ENCODE measurements at places on chromosomes 3 and 15.
A peak's percentile ranks its signal among the peaks of the same experiment; 100 is the strongest.

GRCh38 chr3:130688015-130688688, 58.5 kb downstream of the PIK3R4 start:
- no peak for DNase-seq

GRCh38 chr3:152190636-152191183, 78.0 kb upstream of the MBNL1 start:
- no peak for DNase-seq

GRCh38 chr3:128504963-128505730, 12.1 kb upstream of the GATA2 start:
- DNase-seq, result no peak

DNA sequence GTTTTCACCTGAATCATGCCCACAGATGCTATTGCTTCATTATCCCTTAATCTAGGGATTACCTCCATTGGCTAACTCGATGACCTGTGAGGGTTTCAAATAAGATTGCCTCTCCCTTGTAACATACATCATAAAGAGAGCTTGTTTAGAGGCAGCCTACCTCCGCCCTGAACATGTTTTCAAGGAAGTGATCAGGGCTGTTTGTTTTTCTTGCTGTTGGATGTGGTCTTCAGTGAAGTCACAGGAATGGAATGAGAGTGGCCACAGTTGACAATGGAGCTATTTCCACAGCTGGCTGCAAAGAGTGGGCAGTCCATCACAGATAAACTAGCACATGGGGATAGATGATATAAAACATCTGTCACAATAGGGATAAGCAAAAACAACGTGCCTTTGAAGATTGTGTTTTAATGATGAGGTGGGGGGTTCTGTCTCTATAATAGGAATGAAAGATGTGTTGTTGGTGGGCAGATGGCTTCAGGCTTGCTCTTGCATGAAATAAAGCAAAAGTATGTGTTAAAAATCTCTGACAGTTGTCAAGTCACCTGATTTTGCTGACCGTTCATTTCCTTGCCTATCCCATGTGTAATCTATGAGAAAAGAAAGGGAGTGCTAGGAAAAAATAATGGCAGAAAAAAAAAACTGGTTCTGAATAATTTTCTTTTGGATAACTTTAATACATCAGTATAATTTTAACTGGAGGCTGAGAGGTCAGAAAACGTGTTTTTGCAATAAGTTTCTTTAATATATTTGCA, 642.3 kb downstream of the RBMS3 start:
- DNase-seq, result no peak

- DNase-seq, result peak; percentile 42
These were observed 48.7 kb downstream of the BSN start for GRCh38 chr3:49602877-49603411.

DNA sequence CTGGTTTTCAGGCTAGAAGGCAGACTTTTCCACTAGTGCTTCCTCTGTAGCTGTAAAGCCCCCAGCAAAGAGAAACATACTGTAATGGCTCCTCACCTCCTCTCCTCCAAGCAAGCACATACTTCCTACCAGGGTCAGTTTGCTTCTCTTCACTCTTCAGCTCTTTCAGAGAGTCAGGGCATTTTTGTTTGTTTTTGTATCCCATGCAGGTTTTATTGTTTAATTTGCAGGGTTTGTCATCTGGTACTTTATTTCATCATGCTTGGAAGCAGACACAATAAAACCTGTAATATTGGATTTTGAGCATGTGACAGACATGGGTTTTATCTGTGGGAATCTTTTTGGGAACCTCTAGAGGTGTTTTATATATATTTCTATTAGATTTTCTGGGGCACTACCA, 753.3 kb upstream of the ROBO1 start:
- DNase-seq, result no peak

GRCh38 chr15:49901321-49901720, 217.7 kb downstream of the ATP8B4 start:
- DNase-seq, result no peak

DNA sequence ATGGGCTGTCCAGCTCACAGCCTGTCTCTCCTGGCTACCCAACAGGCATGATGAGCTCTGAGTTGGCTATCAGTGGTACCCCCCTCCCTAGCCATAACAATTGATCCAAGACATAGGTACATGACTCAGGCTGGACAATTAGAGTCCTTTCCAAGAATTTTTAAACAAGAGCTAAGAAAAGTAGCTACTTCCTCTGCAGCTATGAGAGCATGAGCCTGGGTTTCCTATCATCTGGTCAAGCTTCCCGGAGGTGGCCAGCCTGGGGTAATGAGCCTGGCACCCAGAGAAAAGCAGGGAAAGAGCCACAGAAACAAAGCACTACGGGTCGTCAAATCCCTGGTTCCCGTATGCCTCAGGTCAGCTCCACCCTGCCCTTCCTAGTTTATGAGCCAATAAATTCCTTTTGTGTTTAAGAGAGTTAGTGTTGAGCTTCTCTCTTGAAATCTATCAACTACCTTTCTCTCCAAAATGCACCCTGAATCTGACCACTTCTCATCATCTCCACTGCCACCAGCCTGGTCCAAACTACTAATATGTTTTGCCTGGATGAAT, 2.3 kb upstream of the SLC51B start:
- DNase-seq, result no peak

- DNase-seq, result no peak
These were observed 52.7 kb downstream of the OTOL1 start for GRCh38 chr3:161549261-161549660.

DNA sequence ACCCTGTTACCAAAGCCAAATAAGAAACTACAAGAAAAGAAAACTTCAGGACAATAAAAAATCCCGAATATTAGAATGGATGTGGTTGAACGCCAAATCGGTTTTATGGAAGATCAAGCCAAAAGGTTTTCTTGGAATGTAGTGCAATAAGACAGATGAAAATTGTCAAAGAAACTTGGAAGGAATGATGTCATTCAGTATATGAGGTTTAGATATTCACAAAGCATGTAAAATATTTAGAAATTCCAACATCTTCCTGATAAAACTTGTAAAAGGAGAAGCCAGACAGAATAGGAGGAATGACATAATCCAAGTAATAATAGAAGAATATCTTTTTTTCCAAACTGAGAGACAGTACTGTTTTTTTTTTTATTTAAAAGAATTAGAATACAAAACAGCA, 130.3 kb upstream of the ZPLD1 start:
- DNase-seq, result no peak

GRCh38 chr15:83243634-83244033, 36.0 kb upstream of the HDGFL3 start:
- no peak for DNase-seq

DNA sequence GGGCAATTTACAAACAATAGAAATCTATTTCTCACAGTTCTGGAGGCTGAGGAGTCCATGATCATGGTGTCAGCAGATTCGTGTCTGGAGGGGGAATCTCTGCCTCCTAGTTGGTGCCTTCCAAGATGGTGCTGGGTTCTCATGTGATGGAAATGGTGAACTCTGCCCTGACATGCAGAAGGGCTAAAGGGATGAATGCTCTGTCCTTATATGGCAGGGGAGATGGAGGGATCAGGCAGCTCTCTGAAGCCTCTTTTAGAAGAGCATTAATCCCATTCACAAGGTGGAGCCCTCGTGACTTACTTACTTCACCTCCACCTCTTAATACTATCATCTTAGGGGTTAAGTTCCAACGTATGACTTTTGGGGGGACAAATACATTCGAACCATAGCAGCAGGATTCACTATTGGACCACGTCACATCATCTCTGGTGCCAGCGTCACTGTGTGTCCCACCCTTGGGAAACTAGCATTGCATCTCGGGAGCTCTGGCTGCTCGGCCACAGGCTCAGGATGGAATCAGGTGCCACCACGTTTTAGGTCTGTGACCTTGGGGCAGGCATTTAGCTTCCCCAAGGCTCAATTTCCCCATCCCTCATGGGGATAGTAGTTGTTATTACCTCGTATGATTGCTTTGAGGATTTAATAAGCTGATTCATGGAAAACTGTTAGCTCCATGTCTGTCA, 53.0 kb downstream of the SV2B start:
- DNase-seq, result no peak

DNA sequence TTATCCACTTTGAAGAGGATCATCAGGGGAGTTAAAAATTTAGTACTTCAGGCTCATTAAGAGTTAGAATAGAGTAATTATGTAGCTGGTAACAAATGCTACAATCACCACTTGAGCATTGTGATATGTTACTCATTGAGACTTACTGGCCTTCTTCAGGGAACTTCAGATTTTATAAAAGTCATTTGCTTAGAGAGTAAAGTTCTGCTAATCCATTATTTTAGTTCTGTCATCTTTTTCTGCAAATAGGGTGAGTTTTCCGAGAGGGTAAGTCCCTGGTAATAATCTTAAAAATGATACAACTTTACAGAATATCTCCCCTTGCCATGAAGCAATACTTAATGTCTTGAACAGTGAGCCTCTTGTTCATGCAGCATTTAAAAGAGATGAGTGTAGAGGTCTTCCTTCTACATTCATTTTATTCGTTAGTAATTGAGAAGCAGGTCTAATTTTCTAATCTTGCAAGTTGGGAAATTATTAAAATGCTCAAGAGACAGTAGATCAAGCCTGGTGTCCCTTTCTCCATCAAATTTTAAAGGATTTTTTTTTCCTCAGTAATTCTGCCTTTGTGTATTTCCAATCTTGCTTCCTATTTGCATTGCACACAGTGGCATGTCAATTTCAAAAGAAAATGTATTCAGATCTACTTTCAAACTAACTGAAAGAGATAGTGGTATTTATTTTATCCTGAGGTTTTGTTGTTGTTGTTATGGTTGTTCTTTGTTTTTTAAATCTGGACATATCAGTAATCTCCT, 52.6 kb downstream of the MBNL1 start:
- no peak for DNase-seq

DNA sequence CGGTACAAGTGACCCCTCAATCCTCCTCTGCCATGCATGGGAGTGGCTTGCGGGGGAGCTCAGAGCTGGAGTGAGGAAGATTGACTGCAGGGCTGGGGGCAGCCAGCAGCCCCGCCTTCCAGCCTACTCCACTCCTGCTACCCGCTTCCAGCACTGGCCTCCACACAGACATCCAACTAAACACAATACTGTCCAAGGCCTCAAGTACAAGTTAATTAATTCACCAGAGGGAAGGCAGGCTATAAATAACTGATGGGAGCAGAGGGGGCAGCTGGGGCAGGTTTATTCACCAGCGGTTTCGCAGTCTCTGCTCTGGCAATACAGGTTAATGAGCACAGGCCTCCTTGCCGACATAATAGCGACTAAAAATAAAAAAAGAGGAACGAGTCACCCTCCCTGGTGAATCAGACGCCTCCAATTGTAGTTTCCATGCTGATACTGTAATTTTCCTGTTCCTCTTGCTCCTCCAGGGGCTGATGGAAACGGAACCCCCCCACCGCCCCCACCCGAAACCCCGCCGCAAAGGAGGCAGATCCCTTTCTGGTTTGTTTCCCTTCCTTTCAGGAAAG, 166.4 kb upstream of the TLE3 start:
- no peak for DNase-seq

DNA sequence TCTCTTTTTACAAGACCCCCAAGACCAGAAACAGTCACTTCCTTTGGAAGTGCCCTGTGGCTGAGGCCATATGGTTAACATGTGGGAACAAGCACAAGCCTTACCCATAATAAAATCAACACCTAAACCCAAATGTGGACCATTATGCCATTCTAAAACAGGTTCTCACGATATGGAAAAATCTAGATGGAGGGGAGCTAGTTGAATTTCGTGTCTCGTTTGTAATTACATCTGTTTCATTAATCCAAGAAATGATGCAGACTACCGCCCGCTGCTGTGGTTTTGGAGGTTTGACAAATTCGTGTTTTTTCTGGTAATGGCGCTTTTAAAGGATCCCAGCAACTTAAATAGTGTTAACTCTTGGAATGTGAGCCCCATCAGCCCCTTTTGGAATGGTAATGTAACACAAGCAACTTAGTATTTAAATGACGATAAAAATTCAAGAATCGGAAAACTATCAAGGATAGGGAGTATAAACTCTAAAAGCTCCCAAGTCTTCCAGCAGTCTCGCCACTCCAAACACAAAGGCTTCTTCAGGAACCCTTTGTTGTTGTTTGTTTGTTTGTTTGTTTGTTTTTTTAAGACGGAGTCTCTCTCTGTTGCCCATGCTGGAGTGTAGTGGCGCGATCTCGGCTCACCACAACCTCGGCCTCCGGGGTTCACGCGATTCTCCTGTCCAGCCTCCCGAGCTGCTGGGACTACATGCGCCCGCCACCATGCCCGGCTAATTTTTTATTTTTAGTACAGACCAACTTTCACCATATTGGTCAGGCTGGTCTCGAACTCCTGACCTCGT, 1.1 kb downstream of the CNBP start:
- DNase-seq, result no peak

- no peak for DNase-seq
These were observed 71.7 kb downstream of the P3H2 start for GRCh38 chr3:190048932-190049441.

DNA sequence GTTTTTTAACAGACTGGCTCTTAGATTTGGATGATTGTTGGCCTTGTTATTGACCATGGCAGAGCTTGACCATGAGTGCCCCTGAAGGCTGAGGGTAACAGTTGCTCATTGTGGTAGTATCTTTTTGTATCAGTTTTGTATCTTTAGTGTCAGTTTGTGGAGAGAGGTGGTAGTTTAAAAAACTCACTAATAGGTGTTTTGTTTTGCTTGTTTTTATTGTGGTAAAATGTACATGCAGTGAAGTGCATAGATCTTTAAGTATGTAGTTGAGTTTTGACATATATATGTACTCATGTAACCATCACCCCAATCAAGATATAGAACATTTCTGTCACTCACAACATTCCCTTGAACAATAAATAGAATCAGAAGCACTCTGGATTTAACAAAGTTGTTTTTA, 9.8 kb downstream of the GMPS start:
- no peak for DNase-seq

GRCh38 chr3:24545887-24546286, 51.2 kb upstream of the THRB start:
- DNase-seq, result no peak

GRCh38 chr3:164230385-164231094, 847.8 kb downstream of the SI start:
- DNase-seq, result no peak

DNA sequence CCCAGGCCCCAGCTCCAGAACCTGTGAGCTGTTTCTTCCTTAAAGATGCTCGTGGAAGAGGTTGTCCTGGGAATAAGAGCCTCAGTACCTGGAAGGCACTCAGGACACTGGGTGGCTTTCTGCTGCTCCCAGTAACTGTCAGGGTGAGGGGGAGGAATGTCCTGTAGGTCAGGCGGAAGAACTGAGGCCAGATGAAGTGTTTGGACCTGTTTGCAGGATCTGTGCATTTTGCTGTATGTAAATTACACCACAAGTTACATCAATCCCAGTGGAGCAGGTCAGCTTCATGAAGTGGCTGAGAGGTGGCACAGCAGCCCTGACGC, 27.1 kb downstream of the HDAC11 start:
- DNase-seq, result no peak

DNA sequence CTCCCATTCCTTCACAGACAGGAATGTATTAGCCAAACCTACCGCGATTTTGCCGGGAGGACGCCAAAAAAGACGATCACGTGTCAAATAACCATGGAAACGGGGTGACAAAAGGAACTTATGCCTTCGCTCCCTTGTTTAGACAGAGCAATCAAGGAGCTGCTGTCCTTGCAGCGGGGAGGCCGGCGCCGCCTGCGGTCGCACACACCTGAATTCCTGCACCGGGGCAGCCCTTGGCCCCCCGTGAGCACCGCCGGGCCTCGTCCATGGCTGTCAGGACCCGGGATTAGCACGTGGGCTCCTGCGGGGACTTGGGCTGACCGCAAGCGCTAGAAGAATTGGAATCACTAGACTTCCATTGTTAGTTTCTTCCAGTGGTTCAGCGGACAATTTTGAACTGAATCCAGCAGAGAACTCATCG, 193.1 kb downstream of the SHQ1 start:
- no peak for DNase-seq
